ENCODE measurements at places on chromosomes 7 and 10. TPM values are rescaled to one million over a fixed set of nuclear protein-coding genes. Genes with fewer than 3 reads are reported as not detected.

DNA sequence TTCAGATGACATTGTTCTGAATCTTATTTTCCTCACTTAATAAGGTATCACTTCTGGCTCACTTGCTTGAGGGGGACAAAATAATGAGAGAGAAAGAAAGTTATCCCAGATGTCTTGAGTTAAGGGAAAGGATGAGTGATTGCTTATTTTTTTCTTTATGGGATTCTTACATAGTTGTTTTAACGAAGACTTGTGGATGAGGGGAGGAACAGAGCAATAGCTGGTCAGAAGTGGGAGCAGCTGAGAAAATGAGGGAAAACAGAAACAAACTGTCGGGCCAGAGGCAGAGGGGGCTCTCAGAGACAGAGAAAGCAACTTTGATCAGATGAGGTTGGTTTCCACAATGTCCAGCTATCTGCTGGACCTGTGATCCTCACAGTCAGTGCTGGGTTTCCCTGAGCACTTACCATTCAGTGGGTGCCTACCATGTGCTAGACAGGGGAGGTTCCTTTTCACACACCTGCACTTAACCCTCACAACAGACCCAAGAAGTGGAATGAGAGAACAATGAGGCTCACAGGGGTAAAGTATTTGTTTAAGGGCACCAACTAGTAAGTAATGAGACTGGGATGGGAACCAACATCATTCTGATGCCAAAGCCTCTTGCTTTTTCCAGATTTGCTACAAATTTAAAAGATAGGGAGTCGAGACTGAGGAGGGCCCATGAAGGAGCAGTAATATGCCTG, 64.2 kb downstream of the BICC1 start:
- DNase-seq: no peak

GRCh38 chr10:95837356-95837776, 70.4 kb upstream of the CC2D2B start:
- DNase-seq: no peak

DNA sequence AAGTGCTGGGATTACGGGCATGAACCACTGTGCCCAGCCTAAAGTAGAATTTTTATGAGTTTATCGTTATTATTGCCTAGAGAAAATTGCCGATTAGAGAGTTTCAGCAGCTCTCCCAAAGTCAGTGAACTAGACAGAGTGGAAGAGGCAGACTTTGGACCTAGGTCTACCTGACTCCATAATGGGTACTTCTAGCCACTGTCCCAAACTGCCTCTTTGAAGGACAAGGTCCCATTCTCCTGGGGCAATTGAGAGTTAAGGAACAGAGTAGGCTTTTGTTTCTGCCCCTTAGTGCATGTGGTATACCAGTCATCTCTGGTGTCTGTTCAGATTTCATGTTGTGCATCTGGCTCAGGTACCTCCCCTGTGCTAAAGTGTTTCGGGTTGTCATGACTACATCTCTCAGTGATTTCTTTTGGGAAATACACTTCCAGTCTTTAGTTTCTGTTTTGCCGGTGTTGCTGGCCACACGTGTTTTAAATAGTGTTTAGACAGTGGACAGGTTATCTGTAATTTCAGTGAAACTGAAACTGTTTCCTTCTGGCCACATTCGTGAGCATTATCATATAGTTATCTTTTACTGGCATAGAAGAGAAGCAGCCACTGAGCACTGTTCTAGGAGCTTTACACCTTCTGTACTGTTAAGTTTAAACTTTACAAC, 4.7 kb downstream of the TMEM236 start:
- DNase-seq: no peak

- no peak for DNase-seq
Measured at GRCh38 chr7:38311329-38311937, 38.0 kb upstream of the TARP start.

- no peak for DNase-seq
Measured at GRCh38 chr7:88229302-88229995, 9.6 kb upstream of the SRI start.

- no peak for DNase-seq
Measured at GRCh38 chr10:11074536-11075267, 57.0 kb downstream of the CELF2 start.

- DNase-seq: no peak
Measured at GRCh38 chr7:41162612-41163011, 540.3 kb downstream of the INHBA start.

- DNase-seq: no peak
Measured at GRCh38 chr10:5683065-5683464, 1.6 kb upstream of the TASOR2 start.

DNA sequence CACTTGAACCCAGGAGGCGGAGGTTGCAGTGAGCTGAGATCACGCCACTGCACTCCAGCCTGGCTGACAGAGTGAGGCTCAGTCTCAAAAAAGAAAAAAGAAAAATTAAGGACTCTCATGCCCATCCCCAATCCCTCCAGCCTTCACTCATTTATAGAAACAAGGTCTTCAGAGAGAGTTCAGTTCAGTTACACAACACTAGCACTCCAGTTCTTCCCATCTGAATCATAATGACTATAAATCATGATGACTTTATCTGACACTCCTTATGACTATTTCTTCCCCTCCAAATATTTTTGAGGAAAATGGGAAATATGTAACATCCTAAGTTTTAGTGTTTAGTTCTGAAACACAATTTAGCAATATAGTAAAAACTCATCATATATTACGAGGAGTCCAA, 107.4 kb upstream of the LSM8 start:
- no peak for DNase-seq

GRCh38 chr7:133744451-133744850, 382.7 kb upstream of the LRGUK start:
- no peak for DNase-seq

DNA sequence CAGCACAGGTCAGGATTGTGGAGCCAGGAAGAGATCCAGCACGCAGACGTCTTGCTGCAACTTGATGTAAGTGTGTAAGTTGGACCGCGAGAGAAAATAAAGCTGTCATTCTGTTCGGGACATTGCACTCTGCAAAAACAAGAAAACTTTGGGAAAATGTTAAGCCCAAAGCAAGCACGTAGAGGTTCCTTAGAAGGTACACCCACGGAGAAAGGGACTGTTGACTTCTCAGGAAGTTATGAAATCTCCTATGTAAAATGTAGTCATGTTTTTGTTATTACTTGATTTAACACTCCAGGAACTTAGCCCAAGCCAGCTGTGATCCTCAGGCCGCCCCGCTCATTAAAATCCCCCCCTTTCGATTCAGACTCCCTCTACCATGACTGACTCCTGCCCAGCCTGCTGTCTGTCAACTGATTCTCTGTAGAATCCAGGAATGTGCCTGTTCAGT, 196.1 kb upstream of the TCF7L2 start:
- no peak for DNase-seq

DNA sequence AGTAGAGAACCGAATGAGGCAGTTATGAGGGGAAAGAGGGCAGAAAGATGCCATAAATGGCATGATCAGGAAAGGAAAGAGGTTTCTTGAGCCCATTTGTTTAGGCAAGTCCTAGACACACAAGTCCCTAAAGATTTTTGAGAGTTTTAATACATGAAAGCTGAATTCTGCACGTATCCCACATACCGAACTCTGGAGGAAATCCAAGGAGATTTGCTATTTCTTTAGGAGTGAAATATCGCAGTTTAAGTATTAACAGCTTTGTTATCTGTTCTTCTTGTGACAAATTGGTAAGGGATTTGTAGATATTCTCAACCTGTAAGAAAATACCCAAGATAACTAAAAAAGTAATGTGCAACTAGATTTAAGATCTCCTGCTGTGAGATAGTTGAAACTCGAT, 23.7 kb upstream of the CUBN start:
- no peak for DNase-seq

DNA sequence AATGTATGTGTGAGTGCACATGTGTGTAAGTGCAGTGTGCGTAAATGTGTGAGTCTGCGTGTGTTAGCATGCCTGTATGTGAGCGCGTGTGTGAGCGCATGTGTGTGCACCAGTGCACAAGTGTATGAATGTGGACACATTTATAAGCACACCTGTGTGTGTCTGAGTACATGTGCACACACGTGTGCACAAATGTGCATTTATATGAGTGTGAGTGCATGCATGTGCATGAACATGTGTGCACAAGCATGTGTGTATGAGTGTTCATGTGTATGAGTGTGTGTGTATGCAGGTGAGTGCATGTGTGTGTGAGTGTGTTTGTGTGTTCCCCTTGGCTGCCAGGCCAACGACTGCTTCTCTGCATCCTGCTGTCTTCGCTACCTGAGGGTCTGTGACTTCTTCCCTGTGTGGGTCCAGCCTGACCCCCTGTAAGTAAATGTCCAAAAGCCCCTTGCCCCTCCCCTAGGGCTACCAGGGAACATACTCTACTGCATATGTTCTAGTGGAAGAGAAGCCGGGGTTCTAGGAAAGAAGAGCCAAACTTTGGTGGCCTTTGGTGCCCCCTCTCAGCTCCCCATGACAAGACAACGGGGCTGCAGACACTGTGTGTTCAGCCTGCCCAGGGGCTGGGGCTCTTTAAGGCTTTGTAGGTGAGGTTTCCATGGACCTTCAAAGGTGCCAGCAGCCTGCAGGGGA, 17.0 kb downstream of the GOLGA7B start:
- no peak for DNase-seq

DNA sequence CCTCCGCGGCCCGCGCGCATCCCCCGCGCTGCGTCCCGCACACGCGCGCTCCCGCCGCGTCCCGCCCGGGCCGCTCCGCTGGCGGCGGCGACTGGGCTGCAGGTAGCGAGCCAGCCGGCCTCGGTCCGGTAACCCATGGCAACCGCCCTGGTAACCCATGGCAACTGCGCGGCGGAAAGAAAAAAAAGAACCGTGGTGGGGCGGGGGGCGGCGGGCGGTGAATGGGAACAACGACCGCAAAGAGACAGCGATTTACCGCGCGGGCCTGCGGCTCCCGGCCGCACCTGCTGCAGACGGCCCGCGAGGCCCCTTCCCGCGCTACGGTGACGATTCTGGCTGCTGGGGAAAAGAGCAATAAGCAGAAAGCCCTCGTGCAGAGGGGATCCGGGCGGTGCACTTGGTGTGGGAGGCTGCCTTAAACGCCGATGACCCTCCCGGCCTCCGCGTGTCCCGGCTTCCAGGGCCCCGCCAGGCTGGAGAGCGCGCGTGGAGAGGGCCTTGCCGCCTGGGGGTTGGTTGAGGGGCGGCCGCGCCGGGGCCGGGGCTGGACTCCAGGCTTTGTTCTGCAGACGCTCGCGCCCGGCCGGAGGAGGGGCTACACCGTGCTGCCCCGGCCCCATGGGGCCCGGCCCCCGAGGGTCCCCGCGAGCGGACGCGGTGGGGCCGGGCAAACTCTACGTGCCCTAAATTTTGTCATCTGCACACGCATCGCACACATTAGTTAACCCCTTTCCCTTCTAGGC, 84.7 kb downstream of the SNX10 start:
- no peak for DNase-seq

DNA sequence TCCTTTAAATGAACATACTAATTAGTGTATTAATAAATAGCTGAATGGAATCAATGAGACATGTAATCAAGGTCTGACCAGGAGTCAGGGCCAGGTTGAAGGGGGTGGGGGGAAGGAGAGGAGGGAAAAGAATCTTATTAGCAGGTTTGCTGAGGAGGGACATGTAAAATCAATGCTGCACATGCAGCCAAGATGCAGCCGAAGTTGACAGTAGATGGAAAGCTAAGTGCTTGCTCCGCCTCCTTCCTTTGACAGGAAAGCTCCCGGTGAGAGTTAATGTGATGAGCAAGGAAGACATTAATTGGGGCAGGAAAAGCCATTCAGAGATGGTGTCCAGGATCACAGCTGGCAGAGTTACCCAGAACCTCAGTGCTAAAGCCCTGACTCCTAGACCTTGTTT, 24.4 kb downstream of the PLXNA4 start:
- DNase-seq: no peak

DNA sequence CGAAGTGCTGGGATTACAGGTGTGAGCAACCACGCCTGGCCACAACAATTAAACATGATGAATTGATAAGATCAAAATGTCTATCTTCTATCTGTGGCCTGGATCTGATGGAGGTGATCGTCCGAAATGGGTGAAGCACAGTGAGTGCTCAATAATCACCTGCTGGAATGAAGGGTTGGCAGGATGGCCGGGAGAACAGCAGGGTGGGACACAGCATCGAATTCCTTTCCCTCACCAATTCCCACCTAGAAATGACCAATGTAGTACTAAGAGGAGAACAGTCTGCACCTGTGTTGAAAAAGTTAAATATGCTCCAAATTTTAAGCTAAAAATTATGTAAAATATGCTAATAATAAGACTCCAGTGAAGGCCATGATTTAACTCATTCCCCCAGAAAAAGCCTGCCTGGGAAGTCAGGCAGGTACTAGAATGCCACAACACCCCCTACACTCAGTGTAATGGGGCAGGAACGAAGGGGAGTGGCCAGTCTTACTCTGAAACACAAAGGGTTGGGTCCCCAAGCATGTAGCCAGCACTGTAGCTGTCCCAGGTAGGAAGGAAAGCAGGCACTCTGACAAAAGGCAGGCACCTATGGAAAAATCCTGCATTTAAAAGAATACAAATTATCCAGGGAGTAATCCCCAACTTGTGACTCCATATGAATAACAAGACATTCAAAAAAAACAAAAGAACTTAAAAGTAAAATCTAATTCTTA, 110.3 kb downstream of the VPS41 start:
- no peak for DNase-seq

- DNase-seq: no peak
Measured at GRCh38 chr7:106112972-106113421, 885 bp upstream of the SYPL1 start.

DNA sequence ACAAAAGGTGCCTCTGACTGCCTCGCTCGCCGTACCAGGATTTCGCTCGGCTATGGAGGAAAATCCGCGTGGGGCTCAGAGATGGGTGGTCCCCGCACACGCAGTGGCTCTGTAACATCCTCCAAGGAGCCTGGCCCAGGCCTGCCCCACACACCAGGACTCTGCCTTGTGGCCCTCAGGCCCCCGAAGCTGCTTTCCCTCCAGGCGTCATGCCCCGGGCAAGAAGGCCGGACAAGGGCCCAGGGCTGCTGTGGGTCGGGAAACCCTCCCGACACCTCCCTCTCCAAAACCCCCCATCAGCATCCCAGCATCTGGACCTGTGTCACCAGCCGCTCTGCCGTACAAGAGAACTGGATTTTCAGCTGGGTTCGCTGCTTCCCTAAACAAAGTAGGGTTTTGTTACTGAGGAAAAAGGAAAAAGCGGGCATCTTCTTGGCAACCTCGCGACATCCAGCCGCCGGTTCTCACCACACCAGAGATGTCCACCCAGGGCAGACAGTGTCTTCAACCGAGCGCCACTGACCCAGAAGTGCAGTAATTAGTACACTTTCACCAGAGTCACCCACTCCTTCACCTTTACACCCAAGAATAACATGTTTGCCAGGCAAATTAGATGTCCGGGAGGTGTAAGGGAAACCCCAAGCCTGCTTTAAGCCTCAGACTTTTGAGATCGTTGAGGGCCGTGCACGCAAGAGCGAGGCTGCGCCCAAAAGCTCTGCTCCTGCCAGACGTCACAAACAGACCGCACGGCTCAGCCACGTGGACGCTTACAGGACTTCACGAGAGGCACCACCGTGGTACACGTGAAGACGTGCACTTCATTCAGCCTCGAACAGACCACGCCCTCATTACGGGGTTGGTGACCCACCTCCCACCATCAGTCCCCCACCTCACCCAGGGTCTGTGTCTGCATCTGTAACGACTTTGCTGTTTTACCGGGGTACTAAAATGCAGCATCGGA, 62.2 kb downstream of the DIP2C start:
- DNase-seq: no peak

- peak; percentile 60 for DNase-seq
Measured at GRCh38 chr10:968546-969199, 19.6 kb upstream of the GTPBP4 start.

GRCh38 chr10:26741368-26741767, 43.9 kb downstream of the PDSS1 start:
- no peak for DNase-seq

LEP gene
- not detected for total RNA-seq

DPP6 gene
- total RNA-seq: not detected

CALCR gene
- total RNA-seq: not detected

TAS2R5 gene
- total RNA-seq: not detected

SDK1 gene
- total RNA-seq: 8.7 TPM

ZNF503 gene
- 6.0 TPM for total RNA-seq

COL1A2 gene
- total RNA-seq: 4,473 TPM

Measured in SJSA1 (cell line).